Left hindlimb (tissue), 1 donor: ENCODE measurements at places on chromosomes 6 and 20.

DNA sequence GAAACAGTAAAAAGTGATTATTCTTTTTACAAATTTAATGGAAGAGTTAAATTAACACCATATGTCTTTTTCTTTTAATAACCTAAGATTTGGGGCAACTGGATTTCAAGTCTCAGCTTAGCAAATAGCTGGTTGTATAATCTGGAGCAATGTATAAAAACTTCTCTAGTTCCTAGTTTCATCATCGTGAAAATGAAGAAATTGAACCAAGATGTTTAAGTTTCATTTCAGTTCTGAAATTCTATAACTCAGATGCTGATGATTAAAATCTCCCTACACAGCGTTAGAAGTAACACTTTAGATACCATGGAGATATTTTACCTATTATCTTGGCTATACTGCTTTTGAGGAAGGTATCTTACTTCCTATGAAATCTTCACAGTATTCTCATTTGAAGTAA is 252.0 kb downstream of the KIF16B start:
- DNase-seq = no peak

GRCh38 chr6:95768539-95768938 is 191.2 kb downstream of the MANEA start:
- DNase-seq = no peak

- no peak for DNase-seq
These were observed 6.2 kb upstream of the CITED2 start for GRCh38 chr6:139380611-139381010.

DNA sequence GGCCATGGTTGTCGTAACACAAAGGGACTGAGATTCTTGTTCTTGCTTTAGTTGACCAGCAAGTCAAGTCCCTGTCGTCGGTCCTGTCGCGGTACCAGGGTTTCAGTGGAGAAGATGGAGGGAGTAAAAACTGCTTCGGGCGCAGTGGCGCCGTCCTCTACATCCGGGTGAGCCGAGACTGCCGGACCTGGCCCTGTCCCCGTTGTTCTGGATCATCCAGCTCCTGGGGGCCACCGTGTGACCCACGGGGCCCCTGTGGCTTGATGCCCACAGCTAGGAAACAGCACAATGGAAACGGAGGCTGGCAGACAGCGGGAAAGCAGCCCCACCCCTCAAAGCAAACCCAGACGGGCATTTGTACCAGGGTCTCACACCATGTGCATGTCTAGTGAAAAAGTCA is 15.0 kb downstream of the MTG2 start:
- no peak for DNase-seq

- DNase-seq = no peak
These were observed 233.6 kb upstream of the ASCC3 start for GRCh38 chr6:101114703-101115102.

GRCh38 chr20:20251836-20252235 is 116.1 kb upstream of the INSM1 start:
- DNase-seq = no peak

- no peak for DNase-seq
These were observed 248.2 kb downstream of the LAMA2 start for GRCh38 chr6:129130959-129131681.

- no peak for DNase-seq
These were observed 18.1 kb downstream of the SNX3 start for GRCh38 chr6:108242721-108243120.

DNA sequence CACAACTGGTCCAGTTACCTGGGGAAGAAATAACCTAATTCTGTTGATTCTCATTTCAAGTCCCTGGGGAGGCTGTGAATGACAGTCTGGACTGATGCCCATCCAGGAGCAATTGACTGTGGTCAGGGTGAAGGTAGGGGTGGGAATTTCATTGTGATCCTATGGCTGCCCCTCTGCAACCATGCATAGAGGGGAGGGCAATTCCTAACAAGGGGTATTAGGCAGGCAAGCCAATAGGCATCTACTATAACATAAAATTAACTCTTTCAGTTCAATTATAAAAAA is 44.0 kb upstream of the TRAM2 start:
- no peak for DNase-seq

DNA sequence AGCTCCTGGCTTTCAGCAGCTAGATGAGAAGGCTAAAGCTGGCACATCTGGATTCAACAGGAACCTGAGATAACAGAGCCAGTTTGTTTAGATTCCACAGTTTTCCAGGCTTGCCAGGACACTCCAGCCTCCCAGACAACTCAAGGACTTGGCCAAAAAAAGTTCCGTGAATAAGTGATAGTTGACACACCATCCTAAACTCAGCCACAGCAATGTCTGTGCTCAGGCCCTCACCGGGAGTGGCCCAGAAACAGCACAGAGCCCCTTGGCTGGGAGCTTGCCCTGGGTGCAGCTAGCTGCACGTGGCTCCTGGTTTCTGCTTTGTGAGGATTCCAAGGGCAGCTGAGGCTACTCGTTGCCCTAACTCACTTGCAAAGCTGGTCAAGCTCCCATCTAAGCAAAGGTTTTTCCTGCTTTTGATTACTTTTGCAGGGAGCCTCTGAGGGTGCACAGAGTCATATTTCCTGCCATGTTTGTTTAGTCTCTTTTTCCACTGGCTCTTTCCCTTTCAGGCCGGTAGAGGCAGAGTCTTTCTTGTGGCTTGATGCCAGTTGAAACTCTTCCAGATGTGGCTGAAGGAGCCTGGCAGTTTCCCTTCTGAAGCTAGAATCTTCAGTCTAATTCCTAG is 118.3 kb upstream of the ECI2 start:
- DNase-seq = peak; percentile 73

GRCh38 chr6:158560836-158561320 is 987 bp downstream of the TMEM181 start:
- DNase-seq = no peak

GRCh38 chr6:25042036-25042521 is 106.3 kb upstream of the RIPOR2 start:
- DNase-seq = no peak

DNA sequence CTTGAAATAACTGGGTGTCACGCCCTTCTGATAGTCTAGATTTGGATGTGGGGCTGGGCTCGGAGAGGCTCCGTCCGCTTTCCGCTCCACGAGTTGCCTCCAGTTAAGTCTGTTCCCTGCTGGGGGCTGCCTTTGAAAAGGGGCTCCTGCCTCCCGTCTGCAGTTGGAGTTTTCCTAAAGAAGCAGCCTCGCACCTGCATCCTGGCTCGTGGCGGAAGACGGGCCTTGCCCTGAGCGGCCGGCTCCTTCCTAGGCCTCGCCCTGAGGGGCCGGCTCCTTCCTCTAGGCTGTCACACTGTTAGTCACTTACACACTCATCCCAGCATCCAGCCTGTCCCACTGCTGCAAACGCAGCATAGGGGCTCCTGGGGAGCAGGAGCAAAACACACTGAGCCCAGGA is 74.4 kb downstream of the SMOC2 start:
- no peak for DNase-seq

DNA sequence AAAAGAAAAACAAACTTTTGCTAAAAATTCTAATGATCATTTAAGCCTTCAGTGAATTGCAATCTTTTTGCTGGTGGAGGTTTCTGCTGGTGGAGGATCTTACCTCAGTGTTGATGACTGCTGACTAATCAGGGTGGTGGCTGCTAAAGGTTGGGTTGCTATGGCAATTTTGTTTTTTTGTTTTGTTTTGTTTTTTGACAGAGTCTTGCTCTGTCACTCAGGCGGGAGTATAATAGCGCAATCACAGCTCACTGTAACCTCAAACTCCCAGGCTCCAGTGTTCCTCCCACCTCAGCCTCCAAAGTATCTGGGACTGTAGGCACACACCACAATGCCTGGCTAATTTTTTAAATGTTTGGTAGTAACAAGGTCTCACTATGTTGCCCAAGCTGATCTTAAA is 94.7 kb downstream of the ANKRD6 start:
- no peak for DNase-seq

DNA sequence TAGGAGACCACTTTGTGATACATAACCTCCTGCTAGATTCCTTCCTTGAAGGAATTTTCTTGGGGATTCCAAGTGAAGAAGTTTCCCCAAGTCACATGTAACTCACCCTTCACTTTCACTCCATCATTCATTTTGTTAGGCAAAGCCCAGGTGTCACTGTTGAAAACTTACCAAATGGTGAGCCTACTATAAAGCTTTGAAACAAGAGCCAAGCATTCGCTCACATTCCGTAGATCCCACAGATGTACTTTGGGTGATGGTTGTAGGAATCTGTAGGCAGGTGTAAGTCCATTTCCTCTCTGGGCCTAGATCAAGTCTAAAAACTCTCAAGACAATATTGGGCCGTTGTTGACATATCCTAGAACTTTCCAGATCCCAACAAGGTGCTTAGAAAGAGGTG is 74.1 kb downstream of the PRDM1 start:
- DNase-seq = no peak

- DNase-seq = peak; percentile 66
These were observed 26.5 kb upstream of the RNF24 start for GRCh38 chr20:4041748-4042411.

- no peak for DNase-seq
These were observed 629.0 kb downstream of the EPHA7 start for GRCh38 chr6:92790381-92790780.

GRCh38 chr6:105746509-105746908 is 339.6 kb upstream of the PRDM1 start:
- DNase-seq = no peak

DNA sequence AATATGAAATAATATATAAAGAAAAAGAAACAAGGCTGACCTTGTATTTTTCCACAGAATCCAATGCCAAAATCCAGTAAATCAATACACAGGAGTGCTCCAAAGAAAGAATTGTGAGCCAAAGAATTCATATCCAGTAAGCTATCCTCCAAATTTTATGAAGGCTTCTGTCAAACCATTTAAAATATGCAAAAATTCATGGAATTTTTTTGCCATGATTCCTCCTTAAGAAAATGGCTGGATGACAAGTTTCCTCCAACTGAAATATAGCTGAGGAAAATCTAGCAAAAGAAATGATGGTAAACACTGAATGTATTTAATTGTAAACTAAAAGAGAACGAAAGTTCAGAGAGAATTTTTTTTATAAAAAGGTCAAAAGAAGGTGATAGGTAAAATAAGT is 290.3 kb downstream of the UBE3D start:
- no peak for DNase-seq

- DNase-seq = no peak
These were observed 77.1 kb downstream of the GPR63 start for GRCh38 chr6:96760153-96760687.

GRCh38 chr6:43823879-43824702 is 54.1 kb downstream of the VEGFA start:
- peak; percentile 34 for DNase-seq

DNA sequence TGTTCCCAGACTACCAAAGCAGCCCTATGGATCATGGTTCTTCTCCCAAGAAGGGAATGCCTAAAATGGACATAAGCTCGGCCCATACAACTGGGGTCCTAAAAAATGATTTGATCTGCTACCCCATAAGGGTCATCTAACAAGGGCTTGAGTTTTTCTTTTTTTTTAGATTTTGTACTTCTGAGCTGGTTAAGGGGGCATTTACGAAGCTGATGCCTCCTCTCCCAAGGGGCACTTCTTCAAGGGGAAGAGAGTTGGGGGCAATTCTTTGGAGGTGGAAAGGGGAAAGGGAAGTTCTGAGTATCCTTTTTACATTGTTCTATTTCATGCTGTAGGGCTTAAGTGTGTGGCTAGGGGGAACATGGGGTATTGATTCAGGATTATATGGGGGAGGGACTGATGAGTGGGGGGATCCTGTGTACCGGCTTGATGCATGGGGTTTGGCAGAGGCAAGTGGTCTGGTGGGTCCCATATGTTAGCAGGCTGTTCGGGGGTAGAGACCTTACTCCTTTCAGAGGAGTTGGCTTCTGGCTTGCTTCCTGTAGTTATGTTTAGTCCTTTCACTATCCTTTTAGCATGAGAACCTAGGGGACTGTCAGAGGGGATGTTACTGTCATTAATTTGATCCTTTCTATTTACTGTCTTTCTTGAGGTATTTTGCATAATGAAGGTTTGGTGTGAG is 8.1 kb upstream of the ZNFX1 start:
- DNase-seq = no peak

GRCh38 chr6:26215585-26216358 is 128.5 kb downstream of the HFE start:
- DNase-seq = peak; percentile 61

GRCh38 chr20:38023181-38024001 is 9.9 kb downstream of the TTI1 start:
- DNase-seq = no peak

DNA sequence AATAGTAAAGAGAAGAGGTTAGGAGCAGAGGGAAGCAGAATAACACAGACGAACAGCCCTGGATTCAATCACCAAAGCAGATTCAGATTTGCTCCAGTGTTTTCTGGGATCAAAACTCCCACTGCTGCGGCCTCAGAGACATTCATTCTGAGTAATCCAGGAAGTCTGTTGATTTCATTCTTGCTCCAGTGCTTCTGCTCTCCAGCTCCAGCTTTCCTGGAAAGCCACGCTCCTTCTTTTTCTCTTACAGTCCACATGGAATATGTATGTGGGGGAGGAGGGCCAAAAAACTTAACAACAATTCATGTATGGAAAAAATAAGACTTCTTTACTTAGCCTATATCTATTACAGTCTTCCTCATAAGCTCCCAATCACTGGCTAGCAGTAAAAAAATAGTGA is 26.4 kb upstream of the UST start:
- peak; percentile 66 for DNase-seq

DNA sequence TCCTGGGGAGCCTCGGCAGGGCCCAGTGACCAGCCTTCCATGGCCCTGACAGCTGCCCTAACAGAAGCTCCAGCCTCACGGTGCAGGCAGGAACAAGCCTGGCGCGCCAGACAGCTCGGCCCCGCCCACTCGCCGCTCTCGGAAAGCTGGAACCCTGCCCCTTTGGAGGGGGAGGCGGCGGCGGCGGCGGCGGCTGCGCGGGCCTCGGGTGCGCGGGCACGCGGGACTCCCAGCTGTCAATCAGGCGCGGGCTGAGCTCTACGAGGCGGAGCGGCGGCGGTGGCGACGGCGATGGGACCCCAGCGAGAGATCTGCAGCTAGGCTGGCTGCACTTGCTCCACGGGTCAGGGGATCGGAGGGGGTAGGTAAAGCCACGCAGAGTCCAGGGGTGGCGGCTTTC is at the start of gene NRSN1:
NRSN1 (plus strand) TSS at position 236 of the 400 bp plus-strand sequence. CDS start 8,113 bp downstream, outside the sequence.
- no peak for DNase-seq

DNA sequence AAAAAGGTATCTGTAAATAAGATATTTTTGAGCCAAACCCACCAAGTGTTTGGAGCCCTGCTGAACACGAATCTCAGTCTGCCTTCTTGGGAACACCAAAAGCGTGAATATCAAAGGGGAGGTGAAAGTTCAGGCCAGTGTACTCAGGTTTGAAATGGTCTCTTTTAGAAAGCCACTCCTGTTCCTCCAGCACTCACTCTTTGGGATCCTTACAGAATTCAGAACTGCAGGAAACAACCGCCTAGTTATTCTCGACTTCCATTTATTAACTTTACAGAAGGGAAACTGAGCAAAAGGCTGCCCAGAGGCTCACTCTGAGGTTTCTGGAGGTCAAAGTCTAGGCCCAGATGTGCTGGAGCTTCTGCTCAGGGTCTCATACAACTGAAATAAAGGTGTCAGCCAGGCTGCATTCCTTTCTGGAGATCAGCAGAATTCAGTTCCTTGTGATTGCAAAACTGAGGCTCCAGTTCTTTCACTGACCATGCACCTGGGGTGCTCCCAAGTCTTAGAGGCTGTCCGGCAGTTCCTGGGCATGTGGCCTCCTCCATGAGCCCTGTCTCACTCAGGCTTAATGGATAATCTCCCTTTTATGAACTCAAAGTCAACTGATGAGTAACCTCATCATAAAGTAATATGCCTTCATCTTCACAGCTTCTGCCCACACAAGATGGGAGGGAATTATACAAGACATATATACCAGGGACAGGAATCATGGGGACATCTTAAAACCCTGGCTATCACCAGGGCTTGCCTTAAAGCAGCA is 65.5 kb upstream of the TNFAIP3 start:
- DNase-seq = no peak

GRCh38 chr6:51141080-51141479 is 322.4 kb downstream of the TFAP2B start:
- DNase-seq = no peak

GRCh38 chr6:117191448-117191847 is 73.9 kb upstream of the VGLL2 start:
- no peak for DNase-seq
